GM10248 (cell line): ENCODE measurements at places on chromosomes 3 and 15.
A peak's percentile ranks its signal among the peaks of the same experiment; 100 is the strongest.

DNA sequence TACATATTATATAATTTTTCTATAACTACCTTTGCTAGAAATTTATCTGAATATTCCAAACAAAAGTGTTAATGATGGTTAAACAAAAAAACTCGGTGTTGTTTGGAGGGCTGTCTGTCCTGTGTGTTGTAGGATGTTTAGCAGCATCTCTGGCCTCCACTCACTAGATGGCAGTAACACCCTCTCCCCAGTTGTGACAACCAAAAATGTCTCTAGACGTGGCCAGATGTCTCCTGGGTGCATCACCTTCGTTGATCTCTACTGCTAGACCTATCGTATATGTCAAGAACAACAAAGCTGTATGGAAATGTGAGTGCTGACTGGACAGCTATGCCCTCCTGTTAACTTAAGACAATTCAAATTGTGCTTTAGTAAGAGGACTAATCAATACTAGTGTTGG lies 14.1 kb downstream of the ANKRD34C start:
- DNase-seq, result no peak

- DNase-seq, result no peak
Measured at GRCh38 chr15:88391006-88391405, 76.2 kb downstream of the MRPL46 start.

- DNase-seq, result no peak
Measured at GRCh38 chr3:143314251-143315093, 194.9 kb downstream of the CHST2 start.

- DNase-seq, result no peak
Measured at GRCh38 chr3:175457301-175457700, 598.2 kb downstream of the NAALADL2 start.

DNA sequence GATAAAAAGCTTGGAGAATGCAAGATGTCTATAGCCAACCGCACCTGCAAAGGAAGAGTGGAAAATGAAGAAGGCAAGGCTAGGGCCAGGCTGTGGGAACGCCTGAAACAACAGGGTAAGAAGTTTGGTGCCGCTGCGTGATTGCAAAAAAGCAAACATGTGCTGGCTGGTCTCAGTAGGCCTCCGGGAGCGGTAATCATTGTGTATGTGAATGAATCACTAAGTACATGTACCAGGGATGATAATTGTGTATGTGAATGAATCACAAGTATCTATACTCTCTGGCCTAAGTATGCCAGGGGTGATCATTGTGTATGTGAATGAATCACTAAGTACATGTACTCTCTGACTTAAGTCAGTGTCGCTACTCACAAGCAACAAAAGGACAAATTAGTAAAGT lies 40.3 kb upstream of the PARL start:
- DNase-seq, result no peak

GRCh38 chr3:18735005-18735404 lies 309.9 kb upstream of the SATB1 start:
- no peak for DNase-seq

GRCh38 chr3:14913926-14914778 lies 33.2 kb upstream of the NR2C2 start:
- no peak for DNase-seq

DNA sequence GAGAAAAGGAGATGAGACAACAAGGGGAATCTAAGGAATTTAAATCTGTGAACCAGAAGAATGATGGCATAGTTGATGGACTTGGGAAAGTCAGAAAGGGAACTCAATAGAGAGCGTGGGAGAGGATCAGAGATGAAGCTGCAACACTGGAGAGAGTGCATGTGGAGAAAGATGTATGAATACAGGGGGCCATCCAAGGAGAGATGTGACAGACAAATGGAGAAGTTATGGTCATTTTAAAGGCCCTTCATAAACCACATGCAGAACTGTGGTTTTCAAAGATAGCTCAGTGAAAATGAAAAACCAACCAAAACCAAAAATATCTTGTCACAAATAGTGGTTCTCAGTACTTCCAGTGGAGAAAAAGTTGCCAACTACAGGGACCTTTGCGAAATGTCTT lies 265.2 kb downstream of the SUCLG2 start:
- peak; percentile 54 for DNase-seq

DNA sequence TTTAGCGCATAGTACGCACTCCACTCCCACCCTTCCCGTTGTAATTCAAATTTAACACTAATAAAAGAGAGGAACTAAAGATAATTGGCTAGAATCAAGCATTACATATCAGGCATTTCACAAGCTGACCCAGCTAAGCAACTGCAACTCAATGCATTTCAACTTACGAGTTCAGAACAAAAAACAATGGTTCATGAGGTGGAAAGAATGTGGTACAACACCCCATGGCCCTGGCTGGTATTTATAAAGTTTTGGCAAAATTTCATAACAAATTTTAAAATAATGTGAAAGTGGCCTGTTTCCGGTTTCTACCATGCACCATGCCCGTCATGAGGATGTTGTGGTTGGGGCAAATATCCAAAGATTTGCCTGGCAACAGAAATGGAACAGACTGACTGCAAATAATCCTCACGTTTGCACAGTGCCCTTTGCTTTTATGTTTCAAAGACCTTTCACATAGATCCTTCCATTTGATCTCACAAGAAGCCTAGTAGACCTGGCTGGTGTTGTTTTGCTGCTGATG lies 455.3 kb upstream of the NR2F2 start:
- no peak for DNase-seq

DNA sequence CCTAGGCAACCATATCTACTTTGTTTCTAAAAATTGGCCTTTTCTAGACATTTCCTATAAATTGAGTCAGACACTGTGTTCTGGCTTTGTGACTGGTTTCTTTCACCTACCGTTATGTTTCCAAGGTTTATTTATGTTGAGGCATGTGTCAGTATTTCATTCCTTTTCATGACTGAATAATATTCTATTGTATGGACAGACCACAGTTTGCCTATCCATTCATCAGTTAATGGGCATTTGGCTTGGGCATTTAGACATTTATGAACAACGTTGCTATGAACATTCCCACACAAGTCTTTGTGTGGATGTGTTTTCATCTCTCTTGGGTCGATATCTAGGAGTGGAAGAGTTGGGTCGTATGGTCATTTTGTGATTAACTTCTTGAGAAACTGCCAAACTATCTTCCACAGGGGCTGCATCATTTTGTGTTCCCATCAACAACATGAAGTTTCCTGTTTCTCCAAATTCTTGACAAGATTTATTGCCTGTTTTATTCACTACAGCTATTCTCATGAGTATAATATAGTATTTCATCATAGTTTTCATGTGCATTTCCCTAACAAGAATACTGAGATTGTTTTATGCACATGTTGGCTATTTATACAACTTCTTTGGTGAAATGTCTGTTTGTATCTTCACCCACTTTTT lies 3.5 kb upstream of the EFCC1 start:
- DNase-seq, result no peak

- no peak for DNase-seq
Measured at GRCh38 chr3:69998759-69999139, 784 bp upstream of the SAMMSON start.

- no peak for DNase-seq
Measured at GRCh38 chr3:108437439-108437838, 73.0 kb downstream of the MYH15 start.

GRCh38 chr15:29773816-29774215 lies 48.5 kb downstream of the TJP1 start:
- no peak for DNase-seq

DNA sequence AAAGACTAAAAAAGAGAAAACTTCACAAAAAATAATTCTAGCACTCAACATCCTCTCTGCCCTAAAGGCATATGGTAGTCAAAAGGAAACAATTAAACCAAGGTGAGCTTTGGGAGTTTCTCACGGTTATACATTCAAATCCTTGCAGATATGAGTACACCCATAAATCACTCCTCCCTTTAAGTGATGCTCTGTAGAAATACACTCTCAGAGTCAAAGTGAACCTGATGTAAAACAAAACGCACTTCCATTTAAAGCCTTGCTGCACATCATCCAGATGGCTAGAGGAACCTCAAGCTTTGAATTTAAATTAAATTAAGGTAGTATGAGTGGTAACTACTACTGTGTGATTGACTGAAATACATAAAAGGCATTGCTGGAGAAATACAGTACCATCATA lies 36.0 kb upstream of the AADAC start:
- DNase-seq, result no peak

DNA sequence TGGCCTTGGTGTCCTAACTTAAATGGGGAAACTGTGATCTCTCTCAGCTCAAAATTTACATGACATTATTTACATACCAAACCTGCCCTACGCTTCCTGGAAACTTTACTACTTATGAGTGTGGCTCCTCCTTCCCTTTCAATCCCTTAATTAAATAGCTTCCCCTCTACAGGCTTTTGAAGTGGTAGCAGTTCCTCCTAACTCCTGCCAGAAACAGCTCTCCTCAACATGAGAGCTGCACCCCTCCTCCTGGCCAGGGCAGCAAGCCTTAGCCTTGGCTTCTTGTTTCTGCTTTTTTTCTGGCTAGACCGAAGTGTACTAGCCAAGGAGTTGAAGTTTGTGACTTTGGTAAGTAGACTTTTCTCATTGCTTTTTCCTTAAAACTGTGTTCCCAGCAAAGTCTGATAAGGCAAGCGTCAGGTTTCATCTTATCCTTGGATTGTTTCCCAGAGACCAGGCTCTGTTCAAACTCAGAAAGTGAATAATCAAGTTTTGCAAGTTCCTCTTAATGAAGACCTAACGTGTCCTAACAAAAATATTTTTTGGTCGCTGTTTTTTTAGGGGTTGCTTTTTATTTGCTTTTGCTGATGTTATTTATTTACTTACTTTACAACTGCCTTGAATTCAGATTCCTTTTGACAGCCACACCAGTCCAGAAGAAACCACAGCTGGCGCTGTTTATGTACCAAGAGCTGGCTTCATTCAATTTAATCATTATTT lies at the start of gene ACP3:
Gene ACP3 (plus strand): TSS at position 179 of the 720 bp plus-strand sequence. CDS start 50 bp downstream, at position 229.
- peak; percentile 18 for DNase-seq

DNA sequence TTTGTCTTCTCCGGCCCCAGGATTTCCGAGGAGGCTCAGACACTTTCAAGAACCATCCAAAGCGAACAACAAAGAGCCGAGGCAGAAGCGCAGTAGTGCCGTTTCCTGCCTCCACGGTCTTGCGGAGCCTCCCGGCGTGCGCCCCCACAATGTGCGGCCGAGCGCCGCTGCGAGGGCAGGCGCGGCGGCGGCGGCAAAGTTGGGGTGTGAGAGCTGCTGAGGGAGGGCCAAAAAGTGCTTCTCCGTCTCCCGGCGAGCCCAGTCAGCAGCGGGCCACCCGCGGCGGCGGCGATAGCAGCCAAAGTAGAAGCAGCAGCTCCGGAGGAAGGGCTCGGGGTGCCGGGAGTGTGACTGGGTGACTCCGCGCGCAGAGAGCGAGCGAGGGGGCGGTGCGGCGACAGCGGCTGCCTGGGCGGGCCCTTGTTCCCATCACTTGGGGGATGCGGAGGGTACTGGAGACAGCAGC lies 749.1 kb downstream of the ROBO1 start:
- peak; percentile 48 for DNase-seq

DNA sequence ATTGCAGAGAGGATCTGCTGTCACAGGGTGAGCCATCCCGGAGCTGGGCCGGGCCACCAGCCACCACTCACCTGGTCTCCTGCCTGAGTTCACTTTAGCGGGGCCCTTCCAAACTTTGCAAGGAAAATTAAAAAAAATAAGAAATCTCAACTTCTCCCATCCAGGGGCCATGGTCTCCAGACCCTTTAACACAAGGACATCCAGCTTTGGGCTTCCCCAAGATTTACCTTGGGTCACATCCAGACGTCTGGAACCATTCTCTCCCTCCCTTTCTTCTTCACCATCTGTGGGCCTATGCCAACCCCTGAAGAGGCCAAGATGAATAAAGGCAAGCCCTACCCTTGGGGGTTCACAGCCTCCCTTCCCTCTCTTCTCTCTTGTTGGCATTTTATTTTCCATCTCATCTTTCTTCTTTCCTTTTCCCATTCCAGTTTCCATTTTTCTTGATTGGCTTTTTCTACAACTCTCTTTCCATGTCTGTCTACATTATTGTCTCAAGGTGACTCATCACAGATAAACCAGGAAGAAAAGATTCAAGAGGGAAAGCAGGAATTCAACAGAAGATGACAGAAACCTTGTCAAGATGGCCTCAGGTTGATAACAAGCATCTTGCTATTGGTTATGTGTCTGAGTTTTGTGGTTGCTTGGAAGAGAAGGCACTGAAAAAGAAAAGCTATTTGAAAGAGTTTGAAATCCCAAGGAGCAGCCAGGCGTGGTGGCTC lies 49.5 kb downstream of the ITGA11 start:
- no peak for DNase-seq

DNA sequence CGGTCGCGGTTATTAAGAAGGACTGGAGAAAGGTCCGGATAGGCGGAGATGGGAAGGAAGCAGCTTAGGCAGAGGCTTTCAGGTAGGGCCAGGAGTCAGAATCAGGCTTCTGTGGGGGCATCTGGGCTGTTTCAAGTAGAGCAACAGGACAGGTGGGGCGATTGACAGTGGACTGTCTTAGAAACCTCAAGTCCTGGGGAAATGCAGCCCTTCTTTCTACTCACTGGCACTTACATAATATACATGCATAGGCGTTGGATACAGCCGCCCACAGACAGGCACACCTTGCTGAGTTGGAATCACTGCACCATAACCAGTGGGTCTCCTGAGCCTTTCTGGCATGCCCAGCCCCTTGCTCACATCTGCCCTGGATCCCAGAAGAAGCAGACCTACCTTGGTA lies 730 bp downstream of the MYD88 start:
- no peak for DNase-seq

GRCh38 chr3:169578381-169579024 lies 85.0 kb downstream of the MECOM start:
- no peak for DNase-seq

GRCh38 chr3:161050935-161051334 lies 54.2 kb downstream of the B3GALNT1 start:
- no peak for DNase-seq

- DNase-seq, result no peak
Measured at GRCh38 chr3:24496529-24497482, 2.2 kb upstream of the THRB start.

DNA sequence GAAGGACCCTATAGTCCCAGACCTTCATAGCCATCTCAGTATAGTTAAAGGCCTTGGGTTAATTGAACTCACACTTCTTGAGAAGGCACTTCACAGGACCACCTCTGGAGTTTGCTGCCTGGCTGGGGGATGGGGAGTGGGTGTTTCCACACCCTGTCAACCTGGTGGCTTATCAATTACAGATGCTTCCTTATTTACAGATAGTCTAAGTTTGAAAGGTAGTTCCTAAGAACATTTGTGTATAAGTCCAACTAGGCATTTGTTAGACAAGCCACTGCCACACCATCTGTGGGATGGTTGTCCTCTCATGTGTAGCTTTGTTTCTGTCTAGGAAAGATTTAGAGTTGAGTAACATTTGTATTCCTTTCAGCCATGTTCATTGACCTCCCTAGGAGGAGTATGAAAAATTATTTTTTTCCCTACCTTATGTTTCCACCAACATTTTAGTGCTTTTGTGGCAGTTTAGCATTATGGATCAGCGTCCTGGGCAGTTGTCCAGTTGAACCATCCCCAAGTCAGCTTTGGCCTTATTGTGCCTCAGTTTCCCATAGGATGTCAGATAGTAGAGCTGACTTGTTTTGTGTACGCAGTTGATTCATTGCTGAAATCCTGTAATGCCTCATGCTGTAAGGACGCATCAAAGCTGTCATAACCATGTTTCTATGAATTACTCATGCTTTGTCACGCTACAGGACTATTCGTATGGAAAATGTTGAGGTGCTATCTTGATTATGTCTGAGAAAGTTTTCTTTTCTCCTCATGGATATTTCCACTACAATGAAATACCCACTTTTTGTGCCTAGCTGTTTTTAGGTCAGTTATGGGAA lies 21.2 kb upstream of the SIAH2 start:
- no peak for DNase-seq
